ENCODE measurements at places on chromosomes 1 and 21.
A peak's percentile ranks its signal among the peaks of the same experiment; 100 is the strongest.

DNA sequence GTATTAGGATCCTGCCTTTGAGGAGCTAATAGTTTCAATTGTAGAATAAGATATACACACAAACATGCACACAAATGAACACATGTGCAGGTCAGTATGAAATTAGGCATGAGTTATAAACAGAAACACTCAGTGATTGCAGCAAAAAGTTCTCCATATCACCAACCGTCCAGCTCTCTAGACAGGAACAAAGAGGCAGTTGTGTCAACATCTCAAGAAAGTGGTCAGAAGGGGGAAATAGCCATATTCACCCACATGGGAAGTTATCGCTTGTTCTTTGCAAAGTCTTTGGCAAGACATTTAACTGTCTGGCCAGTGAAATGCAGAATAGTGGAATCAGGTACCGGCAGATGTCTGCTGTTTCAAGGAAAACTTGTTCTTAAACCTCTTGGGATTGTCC lies 29.4 kb upstream of the PIGC start:
- no peak for DNase-seq

DNA sequence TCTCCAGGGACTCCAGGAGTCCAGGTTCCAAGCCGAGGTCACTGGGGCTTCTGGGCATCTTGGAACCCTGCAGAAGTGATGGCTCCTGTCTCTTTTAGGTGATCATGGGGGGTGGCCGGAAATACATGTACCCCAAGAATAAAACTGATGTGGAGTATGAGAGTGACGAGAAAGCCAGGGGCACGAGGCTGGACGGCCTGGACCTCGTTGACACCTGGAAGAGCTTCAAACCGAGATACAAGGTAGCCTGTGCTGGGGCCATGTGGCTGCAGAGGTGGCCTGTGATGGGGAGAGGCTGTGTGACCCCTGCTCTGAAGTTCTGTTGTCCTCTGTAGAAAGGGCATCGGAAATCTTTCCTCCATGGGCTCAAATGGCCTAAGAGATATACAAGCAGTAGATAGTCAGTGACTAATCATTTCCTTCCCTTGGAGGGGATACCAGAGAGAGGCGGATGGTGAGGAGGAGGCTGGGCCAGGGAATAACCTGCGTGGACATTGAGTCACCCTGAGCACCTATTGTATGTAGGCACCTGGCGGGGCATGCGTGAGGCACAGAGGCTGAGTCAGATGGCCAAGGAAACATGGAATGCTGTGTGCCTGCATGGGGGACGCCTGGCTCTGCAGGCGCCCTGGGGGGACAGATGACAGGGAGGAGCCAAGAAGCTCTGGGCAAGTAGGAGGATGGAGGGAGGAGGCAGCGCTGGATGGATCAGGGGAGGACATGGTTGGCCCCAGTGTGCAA lies 59.0 kb downstream of the ALPL start:
- DNase-seq: no peak

DNA sequence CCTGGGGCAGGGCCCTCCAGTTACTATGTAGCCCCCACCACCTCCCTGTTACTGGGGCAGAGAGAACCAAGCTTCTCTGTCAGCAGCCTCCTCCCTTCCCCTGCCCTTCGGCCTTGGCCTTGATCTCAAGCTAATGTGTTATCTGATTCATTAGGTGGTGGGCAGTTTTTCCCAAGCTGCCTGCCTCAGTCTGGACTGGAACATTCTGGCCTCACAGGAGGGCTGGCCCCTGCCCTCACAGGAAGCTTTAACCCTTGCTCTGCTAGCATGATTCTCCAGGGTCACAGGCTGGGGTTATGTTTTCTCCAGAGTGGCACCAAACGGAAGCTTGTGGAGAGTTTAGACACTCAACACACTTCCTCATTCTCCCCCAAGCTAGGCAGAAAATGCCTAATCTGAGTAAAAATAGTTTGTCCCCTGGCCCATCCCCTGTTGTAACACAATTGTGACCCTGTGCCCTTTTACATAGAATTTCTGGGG lies 37.2 kb upstream of the SLC6A9 start:
- DNase-seq: peak; percentile 42

- DNase-seq: peak; percentile 86
Observed at GRCh38 chr1:84506002-84506728, at the start of the genes GNG5 and SPATA1. Gene GNG5 (minus strand): TSS chr1:84506581. CDS start chr1:84506091, 490 bp downstream. Gene SPATA1 (plus strand): TSS chr1:84506386. CDS start chr1:84516360, 9,974 bp downstream.

DNA sequence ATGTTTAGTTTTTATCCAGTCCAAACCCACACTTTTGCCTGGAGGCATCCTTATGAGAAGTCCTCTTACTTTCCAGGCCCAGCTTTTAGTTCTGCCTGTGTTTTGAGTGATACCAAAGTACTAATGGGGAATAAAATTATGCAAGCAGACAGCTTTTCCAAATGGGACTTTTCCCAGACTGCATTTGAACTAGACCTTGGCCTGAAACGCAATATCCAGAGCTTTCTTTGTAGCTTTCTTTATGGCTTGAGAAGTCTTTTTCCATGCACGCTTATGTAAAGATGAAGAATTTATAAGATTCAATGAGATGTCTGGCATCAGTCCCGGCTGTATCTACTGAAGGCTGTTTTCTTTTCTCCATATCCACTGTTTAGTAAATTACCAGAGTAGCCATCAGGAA lies 236.6 kb upstream of the RAB4A start:
- no peak for DNase-seq

DNA sequence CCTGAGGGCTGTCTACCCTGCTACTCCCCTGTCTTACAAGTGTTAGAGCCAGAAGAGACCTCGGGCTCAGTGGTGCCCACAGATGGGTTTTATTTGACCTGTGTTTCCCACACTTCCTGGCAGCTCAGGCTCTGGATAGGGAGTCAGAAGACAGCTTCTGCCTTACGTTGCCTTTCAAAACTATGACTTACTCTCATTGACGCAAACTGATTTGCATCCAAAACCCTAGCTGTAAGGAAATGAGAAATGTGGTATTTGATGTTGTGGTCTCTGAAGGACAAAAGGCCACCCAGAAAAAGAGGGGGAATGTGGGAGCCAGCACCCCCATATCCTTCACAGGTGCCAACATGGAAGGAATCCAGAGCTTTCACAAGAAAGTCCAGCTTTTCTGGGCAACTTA lies 180.2 kb downstream of the ATG4C start:
- DNase-seq: no peak

- no peak for DNase-seq
Observed at GRCh38 chr1:21868941-21869454, 56.9 kb downstream of the LDLRAD2 start.

DNA sequence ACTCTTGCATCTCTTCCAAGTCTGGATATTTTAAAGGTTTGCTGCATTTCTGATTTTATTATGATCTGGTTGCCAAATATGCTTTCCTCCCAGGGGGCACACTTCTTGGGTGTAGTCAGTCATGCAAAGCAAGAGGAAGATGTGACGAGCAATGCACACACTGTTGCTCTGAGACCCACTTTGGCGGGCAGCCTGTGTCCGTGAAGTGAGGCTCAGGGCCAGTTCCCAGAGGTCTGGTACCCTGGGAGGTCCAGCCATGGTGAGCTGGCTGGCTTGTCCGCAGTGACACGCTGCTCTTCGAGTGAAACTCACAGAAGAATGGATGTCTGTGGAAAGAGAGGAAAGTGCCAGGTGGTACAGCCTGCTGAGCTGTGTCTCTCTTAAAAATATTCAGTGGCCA lies 52.8 kb upstream of the EDN2 start:
- DNase-seq: no peak

GRCh38 chr1:231232870-231233734 lies 7.9 kb upstream of the GNPAT start:
- no peak for DNase-seq

- no peak for DNase-seq
Observed at GRCh38 chr1:33130297-33130696, 49.3 kb downstream of the AZIN2 start.

DNA sequence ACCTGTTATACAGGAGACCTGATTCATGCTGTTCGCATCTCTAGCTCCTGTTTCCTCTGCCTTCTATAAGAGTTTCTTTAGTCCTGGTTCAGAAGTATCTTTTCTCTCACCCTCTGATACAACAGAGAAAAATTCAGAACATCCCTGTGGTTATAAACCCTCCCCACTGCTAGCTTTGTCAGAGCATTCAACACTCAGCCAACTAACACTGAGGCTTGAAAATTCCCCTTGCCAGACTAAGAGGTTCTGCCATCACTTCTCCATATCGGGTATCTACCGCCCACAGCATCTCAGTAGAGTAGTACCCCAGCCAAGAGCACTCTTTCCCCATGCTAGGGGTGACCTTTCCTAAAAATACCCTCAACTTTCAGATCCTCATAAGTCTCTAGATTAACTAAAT lies 19.6 kb upstream of the PIK3R3 start:
- no peak for DNase-seq

DNA sequence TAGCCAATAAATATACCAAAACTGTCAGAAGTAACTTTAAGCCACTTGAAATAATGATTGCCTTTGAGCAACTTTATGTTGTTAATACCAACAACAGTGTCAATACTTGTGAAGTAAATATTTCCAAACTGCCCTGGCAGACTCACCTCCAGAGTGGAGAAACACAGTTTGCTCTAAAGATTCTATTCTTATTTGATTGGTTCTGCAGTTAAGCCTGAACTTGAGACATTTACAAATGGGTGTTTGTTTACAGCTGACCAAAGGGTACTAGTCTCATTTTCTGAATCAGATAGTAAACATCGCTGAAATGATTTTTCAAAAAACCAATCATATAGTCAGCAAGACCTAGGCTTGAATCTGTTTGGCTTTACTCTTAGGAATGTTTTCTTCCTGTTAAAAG lies 1.3 kb upstream of the MYOC start:
- DNase-seq: no peak

- no peak for DNase-seq
Observed at GRCh38 chr1:185073725-185074124, 28.4 kb downstream of the RNF2 start.

DNA sequence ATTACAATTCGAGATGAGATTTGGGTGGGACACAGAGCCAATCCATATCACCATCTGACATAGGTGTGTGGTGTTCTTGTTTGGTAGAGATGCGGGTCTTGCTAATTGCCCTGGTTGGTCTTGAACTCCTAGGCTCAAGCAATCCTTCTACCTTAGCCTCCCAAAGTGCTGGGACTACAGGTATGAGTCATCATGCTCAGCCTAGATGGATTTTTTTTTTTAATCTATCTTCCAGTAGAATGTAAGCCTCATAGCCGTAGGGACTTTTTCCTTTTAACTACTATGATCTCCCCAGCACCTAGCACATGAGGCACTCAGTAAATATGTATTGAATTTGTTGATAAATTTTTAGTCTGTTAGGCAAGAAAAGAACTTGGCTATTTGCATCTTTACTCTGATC lies 94.6 kb upstream of the TENT5C start:
- no peak for DNase-seq
